ENCODE measurements at places on chromosomes 4 and X.

DNA sequence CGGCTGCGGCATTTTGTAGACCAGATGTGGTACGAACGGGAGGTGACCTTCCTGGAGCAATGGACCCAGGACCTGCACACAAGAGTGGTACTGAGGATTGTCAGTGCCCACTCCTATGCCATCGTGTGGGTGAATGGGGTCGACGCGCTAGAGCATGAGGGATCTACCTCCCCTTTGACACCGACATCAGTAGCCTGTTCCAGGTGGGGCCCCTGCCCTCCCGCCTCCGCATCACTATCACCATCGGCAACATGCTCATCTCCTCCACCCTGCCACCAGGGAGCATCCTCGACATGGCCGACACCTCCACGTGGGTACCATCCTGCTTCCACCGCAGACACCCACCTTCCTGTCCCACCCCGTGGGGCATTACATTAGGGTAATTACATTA, 46.2 kb downstream of the SMARCA5 start:
- no peak for DNase-seq

DNA sequence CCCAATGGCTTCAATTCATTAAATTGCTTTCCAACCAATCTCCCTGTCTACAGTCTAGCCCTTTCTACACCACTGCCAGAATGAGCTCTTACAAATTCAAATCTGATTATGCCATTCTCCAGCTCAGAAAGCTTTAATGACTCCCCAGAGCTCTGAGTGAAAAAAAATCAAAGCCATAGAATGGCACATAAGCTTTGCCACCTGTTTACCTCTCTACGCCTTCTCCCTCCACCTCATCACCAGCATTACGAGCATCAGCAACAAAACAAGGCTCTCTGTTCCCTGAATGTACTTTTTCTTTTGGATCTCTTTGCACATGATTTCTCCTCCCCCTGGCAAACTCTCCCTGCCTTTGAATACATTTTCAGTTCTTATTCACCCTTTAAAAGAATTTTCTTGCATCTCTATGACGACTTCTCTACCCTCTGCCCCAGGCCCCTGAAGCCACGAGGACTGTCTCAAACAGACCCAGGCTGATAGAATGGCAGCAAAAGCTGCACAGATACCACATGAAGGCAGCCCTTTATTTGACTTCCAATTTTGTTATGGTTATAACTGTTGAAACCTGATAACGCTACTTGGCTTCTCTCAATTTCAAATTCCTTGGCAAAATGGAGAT, 516.0 kb downstream of the PCDH7 start:
- DNase-seq, result no peak

DNA sequence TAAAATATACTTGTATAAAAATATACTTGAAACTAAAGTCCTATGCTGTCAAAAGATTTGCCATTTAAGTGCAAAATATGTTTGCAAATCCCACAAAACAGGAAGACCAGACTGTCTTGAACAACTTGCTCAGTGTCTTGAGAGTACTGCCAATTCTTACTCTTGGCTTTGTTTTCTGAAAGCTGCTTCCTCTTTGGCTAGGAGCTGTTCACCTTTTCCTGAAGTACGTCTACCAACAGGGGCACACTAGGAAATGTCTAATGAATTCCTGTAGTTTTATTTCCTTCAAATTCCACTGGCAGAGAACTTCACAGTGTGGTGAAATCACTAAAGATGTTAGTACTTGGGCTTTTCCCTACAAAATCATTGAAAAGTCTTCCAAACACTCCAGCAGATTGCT, 46.4 kb upstream of the ABCG2 start:
- DNase-seq, result no peak

DNA sequence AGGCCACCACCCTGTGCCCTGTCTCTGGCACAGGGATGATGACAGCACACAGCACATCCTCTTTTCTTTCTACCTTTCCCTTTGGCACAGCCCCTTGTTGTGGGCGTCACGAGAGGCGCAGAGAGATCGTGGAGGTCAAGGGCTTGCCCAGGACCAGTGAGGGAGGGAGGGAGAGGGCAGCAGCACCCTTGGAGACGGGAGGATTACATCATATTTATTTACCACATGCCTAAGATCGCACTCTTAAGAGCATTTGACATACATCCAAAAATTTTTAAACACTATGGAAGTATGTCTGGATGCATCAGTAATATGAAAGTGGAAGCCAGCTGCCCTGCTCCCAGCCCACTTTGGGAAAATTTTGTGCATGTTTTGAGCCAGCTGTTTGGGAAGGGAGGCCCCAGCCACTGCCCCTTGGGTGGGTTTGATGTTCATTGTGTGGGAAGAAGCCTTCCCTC, 12.7 kb downstream of the WFS1 start:
- DNase-seq, result no peak

DNA sequence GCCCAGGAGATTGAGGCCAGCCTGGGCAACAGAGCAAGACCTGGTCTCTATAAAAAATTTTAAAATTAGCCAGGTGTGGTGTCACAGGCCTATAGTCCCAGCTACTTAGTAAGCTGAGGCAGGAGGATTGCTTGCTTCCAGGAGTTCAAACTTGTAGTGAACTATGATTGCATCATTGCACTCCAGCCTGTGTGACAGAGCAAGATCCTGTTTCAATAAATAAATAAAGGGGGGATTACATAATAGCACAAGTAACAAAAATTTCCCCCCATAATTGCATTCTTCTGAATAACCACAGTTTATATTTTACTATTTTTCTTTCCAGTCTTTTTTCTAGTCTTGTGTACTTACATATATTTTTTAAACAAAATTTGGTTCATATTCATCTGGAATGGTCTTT, 135.6 kb downstream of the CHIC2 start:
- DNase-seq, result no peak

GRCh38 chr4:1406394-1406980, at the start of gene NKX1-1:
NKX1-1 (minus strand) TSS chr4:1406442; CDS start chr4:1406442, 0 bp downstream.
- no peak for DNase-seq

- no peak for DNase-seq
These were observed 24.3 kb upstream of the TET2 start for GRCh38 chr4:105122350-105122749.

DNA sequence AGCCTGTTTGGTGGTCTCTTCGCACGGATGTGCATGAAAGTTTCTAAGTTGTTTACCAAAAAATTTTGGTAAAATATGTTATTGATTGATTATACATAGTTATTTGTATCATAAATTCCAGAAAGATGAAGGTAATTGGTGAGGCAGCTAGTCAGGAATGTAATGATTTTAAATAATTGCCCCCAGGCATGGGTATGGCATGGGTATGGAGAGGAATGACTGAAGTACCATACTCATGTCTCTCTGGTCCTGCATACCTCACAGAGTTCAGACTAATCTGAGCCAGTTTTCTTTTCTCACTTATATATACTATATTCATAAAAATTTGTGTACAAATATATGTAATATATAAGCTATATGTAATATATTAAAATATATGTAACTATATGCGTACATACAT, 329.0 kb upstream of the TECRL start:
- no peak for DNase-seq

- no peak for DNase-seq
These were observed 54.9 kb downstream of the COL4A5 start for GRCh38 chrX:108494406-108495090.

DNA sequence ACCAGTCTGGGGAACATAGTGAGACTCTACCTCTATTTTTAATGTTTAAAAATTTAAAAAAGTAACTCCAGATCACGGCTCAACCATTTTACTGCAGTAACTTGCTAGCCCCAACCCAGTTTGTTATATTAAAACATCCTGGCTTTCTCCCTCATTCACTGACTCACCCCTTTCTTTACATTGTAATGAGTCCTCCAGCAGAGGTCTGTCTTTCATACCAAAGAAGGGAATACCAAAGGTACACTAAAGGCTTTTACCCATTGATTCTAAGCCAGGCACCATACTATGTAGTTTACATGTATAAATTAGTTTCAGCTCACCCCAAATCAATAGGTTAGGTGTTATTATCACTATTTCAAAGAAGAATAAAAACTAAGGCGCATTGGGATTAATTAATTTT, 286.9 kb downstream of the PACRGL start:
- DNase-seq, result no peak

- DNase-seq, result no peak
These were observed 39.6 kb downstream of the CLDN34 start for GRCh38 chrX:10006770-10007169.

DNA sequence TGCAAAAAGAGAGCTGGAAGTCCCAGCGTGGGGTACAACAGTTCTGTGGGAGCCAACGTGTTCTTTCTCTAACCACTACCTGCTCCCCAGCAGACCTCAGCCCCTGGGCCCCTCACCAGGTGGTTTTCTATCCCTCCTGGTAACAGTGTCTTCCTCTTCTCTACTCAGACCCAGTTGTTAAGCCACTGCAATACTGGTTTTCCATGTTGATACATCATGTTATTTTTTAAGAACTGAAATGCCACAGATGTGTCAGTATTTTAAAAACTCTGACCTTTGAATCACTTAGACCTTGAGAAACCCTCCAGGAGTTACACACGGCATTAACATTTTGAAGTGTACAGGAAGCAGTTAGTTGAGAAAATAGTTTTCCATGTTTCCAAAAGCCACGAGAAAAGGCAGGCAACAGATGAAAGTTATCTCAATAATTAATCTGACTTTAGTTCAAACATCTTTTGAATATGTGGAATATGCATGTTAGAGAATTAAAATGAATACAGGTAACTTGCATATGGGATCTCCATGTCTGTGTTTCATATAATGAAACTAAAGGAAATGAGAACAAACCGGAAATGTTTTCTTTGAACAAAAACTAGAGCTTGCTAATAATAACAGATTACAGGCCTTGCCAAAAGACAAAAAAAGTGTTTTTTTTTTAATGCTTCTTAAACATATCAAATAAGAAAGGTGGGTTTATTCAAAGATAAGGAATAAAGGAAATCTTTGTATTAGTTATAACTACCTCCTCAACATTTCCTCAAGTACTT, 108.8 kb downstream of the ZNF827 start:
- DNase-seq, result no peak

- no peak for DNase-seq
These were observed 75.1 kb upstream of the CXorf66 start for GRCh38 chrX:140040386-140040785.

All from NCI-H1417 treated with DMSO at 0.1 percent for 48 hours (cell line).